Activated naive CD4-positive, alpha-beta T cell treated with anti-CD3 and anti-CD28 coated beads, Interleukin-2, amount 10 ng/mL, durations not matched to agents 7 days and 5 days (primary cell): ENCODE measurements at places on chromosomes 11 and 22.

DNA sequence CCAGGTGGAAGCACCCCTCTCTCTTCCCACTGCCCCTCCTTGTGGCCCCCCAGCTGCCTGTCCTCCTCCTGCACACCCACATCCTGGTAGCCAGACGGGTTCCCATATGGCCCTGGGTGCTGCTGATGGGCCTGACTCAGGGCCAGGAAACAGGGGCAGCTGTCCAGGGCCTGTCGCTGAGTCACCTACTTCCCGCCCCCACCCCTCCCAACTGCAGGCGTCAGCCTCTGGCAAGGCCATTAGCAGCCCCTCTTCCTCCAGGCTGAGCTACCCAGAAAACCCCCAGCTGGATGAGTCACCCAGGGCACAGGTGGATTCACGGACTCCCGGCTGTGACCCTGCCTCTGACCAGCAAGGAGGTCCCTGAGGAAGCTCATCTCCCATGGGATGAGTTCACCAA is 6.9 kb upstream of the GAL start:
- DNase-seq = peak; percentile 10

DNA sequence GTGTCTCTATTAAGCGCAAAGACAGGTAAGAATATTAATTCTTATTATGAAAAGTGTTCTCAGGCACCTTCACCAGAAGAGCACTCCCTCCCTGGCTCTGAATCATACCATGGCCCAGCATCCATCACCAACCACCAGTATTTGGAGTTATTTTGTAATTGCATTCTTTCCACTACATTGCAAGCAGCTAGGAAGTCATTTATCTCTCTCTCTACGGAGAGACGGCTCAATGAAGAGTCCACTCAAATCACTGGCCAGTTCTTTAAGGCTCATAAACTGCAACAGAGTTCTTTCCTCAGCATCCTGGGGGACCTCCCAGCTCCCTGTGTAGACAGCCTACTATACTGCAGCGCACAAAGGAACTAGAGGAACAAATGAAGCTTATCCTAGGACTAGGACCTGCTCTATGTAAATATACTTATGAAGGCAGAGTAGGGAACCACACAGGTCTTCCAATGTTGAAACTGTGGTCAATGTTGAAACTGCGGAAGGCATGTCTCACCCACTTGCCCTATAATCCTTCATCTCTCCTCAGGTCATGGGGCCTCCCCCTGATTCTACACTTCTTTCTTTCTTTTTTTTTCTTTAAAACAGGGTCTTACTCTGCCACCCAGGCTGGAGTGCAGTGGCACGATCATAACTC is 63.4 kb downstream of the AAMDC start:
- DNase-seq = no peak

- DNase-seq = no peak
These were observed 13.3 kb downstream of the ROBO4 start for GRCh38 chr11:124884340-124884739.

DNA sequence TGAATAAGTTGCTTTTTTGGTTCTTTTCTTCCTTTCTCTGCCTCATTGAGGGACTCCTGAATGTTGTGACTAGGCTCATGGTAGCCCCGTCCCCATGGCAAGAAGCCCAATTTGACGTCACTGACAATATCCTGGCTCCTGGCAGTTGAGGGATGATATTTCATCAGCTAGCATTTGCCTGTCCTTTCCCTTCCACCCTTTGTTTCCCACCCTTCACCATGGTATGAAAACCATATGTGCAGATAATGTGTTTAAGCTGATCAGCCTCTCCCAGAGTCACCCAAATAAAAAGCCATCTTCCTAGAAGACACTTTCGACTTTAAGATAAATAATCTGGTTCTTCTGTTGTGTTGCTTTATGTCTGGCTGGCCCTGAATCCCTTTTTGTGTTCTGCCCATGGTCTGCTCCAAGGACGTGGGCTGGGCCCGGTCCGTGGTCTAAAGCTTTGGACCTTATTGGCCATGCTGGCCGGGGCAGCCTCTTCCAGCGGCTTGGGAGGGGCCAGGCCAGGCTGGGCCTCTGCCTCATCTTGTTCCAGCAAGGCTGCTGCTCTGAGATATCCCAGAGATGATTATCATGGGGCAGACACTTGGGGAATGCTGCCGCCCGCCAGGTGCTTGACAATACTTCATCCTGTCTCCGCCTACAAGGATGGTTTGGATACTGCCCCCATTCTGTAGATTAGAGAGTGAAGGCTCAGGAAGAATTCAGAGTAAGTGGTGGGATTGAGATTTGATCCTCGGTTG is 5.1 kb downstream of the TSPAN18 start:
- no peak for DNase-seq

GRCh38 chr11:96624126-96624525 is 234.3 kb downstream of the JRKL start:
- DNase-seq = no peak

- DNase-seq = no peak
These were observed 524.2 kb upstream of the CHORDC1 start for GRCh38 chr11:90747057-90747456.

DNA sequence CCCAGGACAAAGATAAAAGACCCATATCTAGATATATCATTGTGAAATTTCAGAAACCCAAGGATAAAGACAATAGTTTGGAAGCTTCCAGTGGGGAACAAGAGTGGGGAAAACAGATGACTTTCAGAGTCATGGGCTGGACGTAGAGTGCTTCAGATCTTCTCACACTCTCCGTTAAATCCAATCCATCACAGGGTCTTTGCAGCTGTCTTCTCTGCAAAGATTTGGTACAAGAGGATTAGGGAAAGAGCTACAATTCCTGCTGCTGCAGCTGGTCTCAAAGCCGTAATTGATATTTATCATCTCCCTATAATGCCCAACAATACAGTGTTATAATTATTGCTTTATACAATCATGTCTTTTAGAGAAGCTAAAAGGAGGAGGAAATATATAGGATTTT is 63.4 kb upstream of the CLPB start:
- DNase-seq = no peak
